CD4-positive, alpha-beta T cell treated with Interleukin-12 subunit alpha and Interleukin-12 subunit beta, for 1 hour (primary cell): ENCODE measurements at places on chromosomes 7 and 10.

DNA sequence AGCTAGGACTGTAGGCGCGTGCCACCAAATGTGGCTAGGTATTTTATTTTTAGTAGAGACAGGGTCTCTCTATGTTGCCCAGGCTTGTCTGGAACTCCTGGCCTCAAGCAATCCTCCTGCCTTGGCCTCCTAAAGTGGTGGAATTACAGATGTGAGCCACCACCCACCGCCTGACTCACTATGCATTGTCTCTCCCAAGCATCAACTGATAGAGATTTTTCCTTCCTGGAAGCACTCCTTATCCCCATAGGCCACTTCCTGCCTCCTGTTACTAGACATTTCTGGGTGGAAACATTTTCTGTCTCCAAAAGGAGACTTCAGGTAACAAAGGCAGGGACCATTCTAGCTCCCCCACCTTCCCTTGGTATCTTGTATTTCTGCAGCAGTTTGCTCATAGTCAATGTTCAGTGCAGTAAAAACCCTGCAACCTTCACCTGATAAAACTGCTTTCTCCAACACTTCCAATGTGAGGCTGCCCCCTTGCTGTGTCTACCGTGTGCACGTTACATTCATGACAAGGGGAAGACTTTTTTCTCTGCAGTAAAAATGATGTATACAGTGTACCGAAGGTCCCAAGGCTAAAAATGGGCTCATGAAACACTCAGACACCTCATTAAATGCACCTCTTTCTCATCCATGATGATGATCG lies 84.9 kb downstream of the NHLRC2 start:
- DNase-seq = no peak

GRCh38 chr7:11005202-11005601 lies 31.5 kb downstream of the PHF14 start:
- DNase-seq = no peak

DNA sequence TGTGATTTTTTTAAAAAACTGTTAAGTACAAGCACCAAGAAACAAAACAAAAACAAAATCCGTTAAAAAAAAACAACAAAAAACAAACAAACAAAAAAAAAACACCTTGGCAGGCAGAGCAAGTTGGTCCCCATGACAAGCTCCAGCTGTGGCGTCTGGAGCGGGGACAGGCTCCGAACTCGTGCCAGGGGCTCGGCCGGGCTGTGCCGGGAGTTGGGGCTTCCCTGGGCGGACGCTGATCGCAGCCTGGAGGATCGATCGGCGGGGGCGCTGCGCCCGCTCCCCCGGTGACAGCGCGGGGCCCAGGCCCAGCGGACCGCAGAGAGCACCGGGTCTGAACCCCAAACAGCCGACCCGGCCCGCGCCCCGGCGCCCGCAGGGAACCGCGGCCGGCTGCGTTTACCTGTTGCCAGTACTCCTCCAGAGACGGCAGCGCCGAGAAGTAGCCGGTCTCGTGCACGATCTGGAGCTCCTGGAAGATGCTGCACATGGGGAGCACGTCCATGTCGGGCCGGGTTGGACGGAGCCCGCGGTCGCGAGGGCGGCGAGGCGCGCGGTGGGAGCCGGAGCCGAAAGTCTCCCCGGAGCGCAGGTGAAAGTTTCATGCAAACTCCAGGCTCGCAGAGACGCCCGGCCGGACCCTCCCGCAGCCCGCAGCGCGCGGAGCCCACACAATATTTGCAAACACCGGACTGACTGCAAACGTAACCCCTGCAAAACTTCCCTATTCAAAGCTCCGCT lies at the start of gene KLF6:
KLF6 (minus strand) TSS at position 700 of the 741 bp plus-strand sequence; CDS start at position 505, 195 bp downstream.
- DNase-seq = no peak

GRCh38 chr7:121057878-121058277 lies 69.4 kb downstream of the CPED1 start:
- no peak for DNase-seq

DNA sequence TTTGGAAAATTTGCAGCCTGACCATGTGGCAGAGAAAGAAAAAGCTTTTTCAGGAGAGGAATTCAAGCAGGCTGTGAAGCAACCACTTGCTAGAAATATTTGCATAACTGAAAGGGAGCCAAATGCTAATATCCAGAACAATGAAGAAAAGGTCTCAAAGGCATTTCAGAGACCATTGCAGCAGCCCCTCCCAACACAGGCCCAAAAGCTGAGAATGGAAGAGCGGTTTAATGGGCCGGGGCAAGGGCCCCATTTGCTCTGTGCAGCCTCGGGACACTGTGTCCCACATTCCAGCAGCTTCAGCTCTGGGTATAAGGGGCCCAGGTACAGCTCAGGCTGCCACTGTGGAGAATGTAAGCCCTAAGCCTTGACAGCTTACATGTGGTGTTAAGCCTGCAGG lies 918.1 kb upstream of the POT1 start:
- DNase-seq = no peak
